ENCODE measurements at places on chromosomes 4 and X. TPM values are rescaled to one million over a fixed set of nuclear protein-coding genes. Genes with fewer than 3 reads are reported as not detected.

- no peak for DNase-seq
- no peak overlapping the region for H3K4me3 ChIP-seq
- no peaks in the 10 kb centered on the region for H3K36me3 ChIP-seq
- no peaks in the 10 kb centered on the region for H3K4me1 ChIP-seq
- H3K27ac ChIP-seq: no peak overlapping the region
These were observed 27.5 kb downstream of the PCYT1B start for GRCh38 chrX:24619647-24620046.

DNA sequence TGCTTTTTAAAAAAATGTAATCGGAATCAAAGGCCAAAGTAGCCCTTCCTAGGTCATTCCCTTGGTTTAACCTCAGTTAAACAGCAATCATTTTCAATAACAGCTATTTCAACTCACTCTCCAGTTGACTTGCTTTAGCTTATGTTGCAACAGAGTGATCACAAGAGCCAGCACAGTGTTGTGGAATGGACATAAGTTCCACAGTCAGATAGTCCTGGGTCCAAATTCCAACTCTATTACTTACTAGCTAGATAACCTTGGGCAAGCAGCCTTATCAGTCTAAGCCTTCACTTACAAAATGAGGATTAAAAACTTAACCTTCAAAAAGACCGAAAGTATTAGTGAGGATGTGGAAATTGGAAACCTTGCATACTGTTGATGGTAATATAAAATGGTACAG lies 9.2 kb upstream of the GPC3 start:
- no peaks in the 10 kb centered on the region for H3K36me3 ChIP-seq
- H3K27ac ChIP-seq: no peak overlapping the region
- no peak for DNase-seq
- H3K27me3 ChIP-seq: no peaks in the 10 kb centered on the region

- no peak for DNase-seq
- H3K36me3 ChIP-seq: no peaks in the 10 kb centered on the region
- no peak overlapping the region for H3K4me3 ChIP-seq
- H3K4me1 ChIP-seq: no peaks in the 10 kb centered on the region
- no peak overlapping the region for H3K27ac ChIP-seq
- H3K27me3 ChIP-seq: no peaks in the 10 kb centered on the region
These were observed 9.4 kb upstream of the CCNQ start for GRCh38 chrX:153608376-153608775.

DNA sequence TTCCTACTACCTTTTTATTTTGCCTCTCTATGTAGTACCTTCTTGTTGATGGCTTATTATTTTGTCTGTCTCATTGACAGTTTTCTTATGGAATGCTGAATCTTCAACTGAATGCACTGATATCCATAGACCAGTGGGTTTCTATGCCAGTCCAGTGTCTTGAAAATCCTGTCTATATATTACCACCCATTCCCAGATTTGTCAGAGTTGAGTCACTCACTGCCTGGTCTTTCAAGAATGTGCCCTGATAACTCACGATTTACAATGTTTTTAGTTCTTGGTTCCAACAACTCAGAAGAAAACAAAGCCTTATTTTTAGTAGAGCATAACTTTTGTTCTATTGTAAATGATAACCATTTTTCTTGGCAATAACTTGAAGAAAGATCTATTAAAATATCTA lies 606.0 kb upstream of the PITX2 start:
- no peaks in the 10 kb centered on the region for H3K27me3 ChIP-seq
- no peak for DNase-seq

- H3K36me3 ChIP-seq: no peaks in the 10 kb centered on the region
- H3K27me3 ChIP-seq: no peaks in the 10 kb centered on the region
- H3K4me1 ChIP-seq: no peaks in the 10 kb centered on the region
- H3K27ac ChIP-seq: no peak overlapping the region
These were observed 223.5 kb downstream of the ZNF674 start for GRCh38 chrX:46321676-46322075.

DNA sequence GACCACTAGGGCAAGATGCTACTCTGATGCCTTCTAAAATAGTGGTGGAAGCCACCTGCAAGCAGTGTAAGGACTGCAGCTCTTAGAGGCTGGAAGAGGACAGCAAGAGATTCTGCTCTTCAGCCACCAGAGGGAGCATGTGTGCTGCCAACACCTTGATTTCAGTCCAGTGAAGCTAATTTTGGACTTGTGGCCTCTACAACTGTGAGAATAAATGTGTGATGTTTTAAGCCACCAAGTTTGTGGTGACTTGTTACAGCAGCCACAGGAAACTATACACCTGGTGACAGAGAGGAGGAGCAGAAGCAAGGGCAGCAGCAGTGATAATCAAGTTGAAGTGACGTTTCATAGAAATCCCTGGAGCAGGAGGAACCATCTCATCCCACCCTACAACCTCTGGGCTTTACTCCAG lies 55.9 kb downstream of the FGFBP1 start:
- no peak for DNase-seq
- no peaks in the 10 kb centered on the region for H3K4me1 ChIP-seq
- no peaks in the 10 kb centered on the region for H3K27me3 ChIP-seq
- H3K27ac ChIP-seq: no peak overlapping the region
- H3K4me3 ChIP-seq: no peak overlapping the region

- H3K27me3 ChIP-seq: no peaks in the 10 kb centered on the region
- no peak for DNase-seq
- no peaks in the 10 kb centered on the region for H3K4me1 ChIP-seq
- H3K36me3 ChIP-seq: no peaks in the 10 kb centered on the region
- no peak overlapping the region for H3K4me3 ChIP-seq
These were observed 376.0 kb downstream of the BCOR start for GRCh38 chrX:39721566-39722279.

DNA sequence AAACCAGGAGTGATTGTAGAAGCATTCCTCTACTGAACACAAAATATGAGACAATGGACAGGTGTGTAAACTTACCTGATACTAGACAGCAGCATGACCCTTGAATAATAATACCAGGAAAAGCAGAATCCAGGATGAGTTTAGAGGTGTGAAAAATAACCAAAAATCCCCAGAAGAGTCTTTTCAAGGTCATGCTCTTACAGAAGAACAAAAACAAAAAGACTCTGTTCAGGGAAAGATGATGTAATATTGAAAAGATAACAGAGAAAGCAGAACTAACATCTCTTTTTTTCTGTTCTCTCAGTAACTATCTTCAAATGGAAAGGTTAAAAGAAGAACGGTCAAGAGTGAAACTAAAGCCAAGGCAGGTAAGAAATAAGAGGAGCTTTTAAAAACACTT lies 14.0 kb upstream of the ARHGAP10 start:
- H3K4me3 ChIP-seq: no peak overlapping the region
- DNase-seq: no peak
- H3K4me1 ChIP-seq: no peaks in the 10 kb centered on the region
- no peak overlapping the region for H3K27ac ChIP-seq

UGT2B15 gene
- not detected for total RNA-seq

SERPINA7 gene
- total RNA-seq: not detected

IDUA gene
- 49.2 TPM for total RNA-seq

PLCXD1 gene
- 34.4 TPM for total RNA-seq

CPLX1 gene
- total RNA-seq: 5.2 TPM

CSN1S1 gene
- total RNA-seq: not detected
